ENCODE measurements at places on chromosomes 11 and 22. TPM values are rescaled to one million over a fixed set of nuclear protein-coding genes. Genes with fewer than 3 reads are reported as not detected.

The KCNE3 gene
- total RNA-seq, result 0.89 TPM

The CRKL gene
- 32.6 TPM for total RNA-seq

The MUC5AC gene
- total RNA-seq, result not detected

The TXN2 gene
- total RNA-seq, result 142 TPM

The ANGPTL5 gene
- not detected for total RNA-seq

The OR52E1 gene
- not detected for total RNA-seq

The YIF1A gene
- total RNA-seq, result 330 TPM

The SAA4 gene
- total RNA-seq, result not detected
